ENCODE measurements at places on chromosomes 4 and X.

- no peak for DNase-seq
Measured at GRCh38 chr4:156778093-156778492, 193.5 kb downstream of the PDGFC start.

DNA sequence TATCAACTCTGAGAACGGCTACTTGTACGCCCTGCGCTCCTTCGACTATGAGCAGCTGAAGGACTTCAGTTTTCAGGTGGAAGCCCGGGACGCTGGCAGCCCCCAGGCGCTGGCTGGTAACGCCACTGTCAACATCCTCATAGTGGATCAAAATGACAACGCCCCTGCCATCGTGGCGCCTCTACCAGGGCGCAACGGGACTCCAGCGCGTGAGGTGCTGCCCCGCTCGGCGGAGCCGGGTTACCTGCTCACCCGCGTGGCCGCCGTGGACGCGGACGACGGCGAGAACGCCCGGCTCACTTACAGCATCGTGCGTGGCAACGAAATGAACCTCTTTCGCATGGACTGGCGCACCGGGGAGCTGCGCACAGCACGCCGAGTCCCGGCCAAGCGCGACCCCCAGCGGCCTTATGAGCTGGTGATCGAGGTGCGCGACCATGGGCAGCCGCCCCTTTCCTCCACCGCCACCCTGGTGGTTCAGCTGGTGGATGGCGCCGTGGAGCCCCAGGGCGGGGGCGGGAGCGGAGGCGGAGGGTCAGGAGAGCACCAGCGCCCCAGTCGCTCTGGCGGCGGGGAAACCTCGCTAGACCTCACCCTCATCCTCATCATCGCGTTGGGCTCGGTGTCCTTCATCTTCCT is 2.7 kb downstream of the PCDH10 start:
- no peak for DNase-seq

DNA sequence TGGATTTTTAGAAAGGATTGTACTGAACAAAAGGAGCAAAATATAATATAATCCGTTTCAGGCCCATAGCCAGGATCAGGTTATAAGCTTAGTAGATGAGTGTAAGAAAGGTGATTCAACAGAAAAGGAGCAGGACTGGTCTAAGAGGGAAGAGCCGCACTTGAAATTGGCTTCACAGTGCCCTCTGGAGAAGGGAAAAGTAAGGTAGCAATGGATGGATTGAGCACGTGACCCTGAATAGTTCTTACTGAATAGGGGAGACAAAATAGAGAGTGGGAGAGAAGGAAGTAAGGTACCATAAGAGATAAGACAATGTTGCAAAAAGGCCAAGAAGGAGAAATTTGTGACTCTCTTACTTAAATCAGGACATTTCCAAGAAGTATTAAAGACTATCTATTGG is 15.6 kb downstream of the CXorf66 start:
- no peak for DNase-seq

DNA sequence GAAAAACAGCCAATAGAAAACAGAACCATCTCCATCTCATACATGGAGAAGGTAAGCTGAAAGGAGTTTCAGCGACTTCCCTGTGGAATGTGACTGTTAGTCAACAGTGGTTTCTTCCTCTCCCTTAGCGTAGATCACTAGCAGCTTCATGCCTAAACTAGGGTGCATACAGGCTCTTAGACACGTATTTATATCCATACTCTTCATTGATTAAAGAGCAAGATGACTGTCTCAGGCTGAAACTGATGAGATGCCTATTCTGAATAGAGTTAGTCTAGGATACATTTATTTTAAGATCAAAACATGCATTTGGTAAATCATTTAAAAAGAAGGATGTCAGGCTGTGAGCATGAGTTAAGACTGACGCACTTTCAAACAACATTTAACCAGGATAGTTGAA is 423.3 kb downstream of the ARHGAP24 start:
- peak; percentile 54 for DNase-seq

GRCh38 chr4:104615926-104616325 is 121.2 kb upstream of the CXXC4 start:
- no peak for DNase-seq

DNA sequence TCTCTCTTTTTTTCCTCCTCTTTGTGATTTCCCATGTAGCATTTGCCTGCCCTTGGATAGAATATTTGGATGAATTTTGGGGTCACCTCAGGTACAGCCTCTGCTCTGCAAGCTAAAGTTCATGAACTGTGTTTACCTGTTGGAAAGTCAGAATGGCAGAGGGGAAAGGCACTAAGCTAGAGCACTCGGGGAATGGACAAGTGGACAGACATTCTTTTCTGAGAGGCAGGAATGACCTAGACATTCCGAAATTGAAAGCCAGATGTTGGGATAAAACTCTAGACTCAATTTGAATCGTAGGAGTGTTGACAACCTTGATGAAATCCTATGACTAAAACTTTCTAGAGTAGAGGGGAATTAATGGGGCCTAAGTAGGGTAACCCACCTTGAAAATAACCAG is 56.1 kb downstream of the LUZP4 start:
- no peak for DNase-seq

DNA sequence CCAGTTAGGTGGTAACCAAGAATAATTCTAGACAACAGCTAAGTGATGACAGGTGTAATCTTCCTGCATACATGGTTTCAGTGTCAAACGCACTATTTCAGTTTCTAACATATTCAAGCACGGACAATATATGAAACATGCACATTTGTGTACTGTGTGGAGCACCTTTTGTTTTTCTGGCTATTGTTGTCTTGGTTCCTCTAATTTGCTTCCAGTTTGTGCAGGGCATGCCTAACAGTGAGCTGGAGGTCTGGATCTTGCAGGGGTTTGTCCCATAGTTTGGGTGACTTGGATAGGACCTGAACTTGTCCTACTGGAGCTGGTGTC is 70.5 kb upstream of the TBC1D9 start:
- DNase-seq: no peak

DNA sequence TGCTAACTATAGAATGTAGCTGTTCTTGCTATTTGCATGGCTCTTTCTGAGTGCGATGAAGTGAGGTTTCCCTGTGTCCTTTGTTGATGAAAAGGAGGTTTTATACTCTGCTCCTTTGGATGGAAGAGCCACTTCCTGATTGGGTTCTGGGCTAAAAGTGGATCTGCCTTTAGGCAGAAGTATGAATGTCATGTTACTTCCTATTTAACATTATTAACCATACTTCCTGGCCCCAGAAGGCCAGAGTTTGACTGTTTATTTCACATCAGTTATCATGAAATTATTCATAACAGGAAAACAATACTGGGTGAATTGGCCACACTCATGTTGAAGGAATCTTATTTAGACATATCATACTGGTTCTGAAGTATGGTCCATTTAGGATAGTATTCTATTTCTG is 386.2 kb downstream of the PCDH7 start:
- DNase-seq: no peak

- no peak for DNase-seq
Measured at GRCh38 chr4:102593147-102593546, 92.0 kb downstream of the NFKB1 start.

DNA sequence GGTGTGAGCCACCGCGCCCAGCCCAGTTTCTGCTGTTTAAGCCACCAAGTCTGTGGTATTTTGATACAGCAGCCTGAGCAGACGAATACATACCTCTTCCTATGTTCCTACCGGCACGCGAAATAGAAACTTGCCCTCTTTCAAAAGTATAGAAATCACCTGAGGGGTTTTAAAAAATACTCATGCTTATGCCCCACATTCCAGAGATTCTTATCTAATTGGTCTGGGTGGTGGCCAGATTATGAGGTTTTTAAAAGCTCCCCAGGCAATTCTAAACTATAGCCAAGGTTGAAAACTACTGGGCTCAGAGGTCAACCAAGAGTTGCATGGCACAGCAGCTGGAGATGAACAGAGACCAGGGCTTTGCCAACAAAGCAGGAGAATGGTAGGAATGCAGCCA is 24.9 kb upstream of the HUWE1 start:
- DNase-seq: peak; percentile 15

GRCh38 chr4:3637326-3638016 is 105.2 kb upstream of the LRPAP1 start:
- no peak for DNase-seq

- peak; percentile 46 for DNase-seq
Measured at GRCh38 chrX:41300758-41301437, 33.1 kb upstream of the DDX3X start.

DNA sequence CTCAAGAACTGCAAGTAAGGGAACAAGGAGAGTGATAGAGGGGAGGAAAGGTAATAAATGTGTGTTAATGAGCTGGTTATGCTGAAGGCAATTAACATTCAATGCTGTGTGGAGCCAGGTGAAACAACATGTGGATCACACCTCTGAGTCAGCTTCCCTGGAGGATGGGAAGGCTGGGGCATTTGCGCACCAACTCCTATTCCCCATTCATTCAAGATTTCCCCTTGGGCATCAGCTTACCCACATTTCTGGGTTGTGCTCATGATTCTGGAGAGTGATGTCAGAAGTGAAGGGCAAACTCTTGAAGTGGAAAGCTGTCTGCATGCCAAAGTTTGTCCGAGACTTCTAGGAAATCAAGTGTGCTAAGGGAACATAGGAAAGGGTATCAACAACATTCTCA is 461.4 kb downstream of the MID1IP1 start:
- DNase-seq: peak; percentile 70

- no peak for DNase-seq
Measured at GRCh38 chr4:146032234-146032860, 93.7 kb upstream of the ZNF827 start.
